Panc1 (cell line): ENCODE measurements at places on chromosomes 6 and 20.

DNA sequence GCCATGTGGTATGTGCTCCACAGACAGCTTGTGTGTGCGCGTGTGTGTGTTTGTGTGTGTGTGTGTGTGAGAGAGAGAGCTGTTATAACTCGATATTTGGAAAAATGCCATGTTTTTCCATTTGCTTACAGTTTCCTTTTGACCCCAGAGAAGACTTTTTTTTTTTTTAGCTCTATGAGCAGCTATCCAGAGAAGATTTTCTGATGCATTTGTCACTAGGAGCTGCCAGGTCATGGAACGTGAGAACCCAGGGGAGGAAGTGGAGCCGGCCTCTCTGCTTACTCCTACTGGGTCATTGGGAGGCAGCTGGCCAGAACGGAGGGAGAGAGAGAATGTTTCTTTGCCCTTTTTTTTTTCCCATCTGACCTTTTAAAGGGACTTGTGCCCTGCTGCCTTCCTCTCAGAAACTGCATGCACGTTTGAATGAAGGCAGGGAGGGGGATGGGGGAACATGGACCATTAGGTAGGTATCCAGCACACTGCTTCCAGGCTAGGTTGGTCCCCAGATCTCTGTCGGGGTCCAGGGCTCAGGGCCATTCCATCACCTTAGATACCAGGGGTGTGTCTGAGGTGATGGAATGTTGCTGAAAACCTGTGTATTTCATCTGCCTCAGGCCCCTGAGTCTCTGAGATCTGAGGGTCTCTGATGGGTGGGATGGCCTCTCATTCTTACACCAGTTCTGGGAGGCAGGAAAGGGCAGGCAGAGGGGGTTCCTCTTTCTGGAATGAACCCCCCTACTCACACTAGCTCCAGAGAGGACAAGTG is 11.2 kb upstream of the MRPS18A start:
- DNase-seq: no peak

- no peak for DNase-seq
These were observed 265.0 kb upstream of the MARCKS start for GRCh38 chr6:113591896-113592827.

DNA sequence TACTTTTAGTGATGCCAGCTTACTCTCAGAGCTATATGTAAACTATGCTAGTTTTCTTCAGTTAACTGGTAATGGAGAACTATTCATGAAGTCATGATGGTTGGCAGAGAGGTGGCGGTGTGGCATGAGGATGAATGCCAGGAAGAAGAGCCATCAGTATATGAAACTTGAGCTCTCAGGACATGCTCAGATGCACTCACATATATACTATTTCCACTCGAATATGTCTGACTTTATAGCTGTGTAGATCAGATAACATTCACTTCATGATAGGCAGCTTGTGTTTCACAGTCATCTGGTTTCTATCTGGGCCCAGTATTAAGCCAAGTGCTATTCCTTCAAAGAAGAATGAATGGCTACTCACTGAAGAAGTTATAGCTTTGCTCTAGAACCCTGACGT is 46.2 kb upstream of the CEP85L start:
- no peak for DNase-seq

DNA sequence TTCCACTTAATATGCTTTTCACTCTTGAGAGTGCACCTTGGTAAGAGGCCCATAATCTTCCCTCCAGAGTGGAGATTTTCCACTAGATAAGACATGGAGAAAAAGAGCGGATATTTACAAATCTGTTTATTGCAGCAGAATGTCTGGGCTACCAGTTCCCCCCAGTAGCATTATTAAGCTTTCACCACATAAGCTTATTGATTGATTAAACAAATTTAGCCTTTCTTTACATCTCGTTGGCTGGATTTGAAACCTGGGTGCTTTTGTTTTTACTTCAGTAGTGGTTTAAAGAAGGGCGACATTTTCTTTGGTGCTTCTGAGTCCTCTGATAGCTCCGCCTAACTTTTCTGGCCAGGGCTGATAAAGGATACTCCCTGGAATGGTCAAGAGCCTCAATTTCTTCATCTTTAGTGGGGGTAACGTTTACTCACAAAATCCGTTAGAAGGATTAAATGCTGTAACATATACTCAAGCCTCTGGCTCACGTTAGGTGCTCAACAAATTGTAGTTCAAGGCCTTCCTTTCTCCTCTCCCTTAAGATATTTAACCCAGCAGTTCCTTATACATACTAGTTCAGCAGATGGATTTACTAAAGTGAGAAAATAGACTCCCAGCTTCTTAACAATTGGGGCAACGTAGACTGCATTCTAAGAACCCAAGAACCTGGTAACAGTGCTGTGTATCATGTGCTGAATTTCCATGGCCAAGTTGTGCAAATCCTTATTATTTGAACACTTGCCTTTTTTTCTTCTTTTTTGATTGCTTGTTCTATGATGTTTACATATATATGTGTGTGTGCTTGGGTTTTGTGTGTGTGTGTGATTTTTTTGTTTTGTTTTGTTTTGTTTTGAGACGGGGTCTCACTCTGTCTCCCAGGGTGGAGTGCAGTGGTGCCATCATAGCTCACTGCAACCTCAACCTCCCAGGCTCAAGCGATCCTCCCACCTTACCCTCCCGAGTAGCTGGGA is 91.4 kb downstream of the RREB1 start:
- DNase-seq: no peak

DNA sequence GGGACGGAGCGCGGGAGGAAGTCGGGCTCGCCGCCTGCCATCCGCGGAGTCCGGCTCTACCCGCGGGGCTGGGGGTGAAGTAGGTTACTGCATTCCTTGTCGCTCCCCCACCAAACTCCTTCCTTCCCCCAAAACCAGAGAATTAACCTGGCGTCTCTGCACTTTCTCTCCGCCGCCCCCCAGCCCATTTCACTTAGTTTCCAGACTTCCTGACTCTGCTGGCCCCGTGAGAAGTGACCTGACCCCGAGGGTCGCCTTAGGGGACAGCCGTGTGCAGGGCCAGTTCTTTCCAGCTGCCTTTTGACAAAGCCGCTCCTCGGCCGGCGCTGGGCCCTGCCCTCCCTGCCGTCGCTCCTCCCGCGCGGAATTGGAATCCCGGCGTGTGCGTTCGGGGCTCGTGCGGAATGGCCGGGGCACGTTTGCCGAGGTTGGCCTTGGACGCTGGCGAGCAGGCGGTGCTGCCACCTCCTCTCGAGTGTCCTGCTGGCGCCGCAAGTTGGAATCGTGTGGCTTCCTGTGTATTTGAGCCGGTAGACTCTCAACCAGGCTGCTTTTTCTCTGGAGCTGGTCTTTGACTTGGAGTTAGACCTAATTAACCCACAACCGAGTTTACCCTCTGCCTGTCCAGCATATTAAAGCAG is 650 bp downstream of the DCBLD1 start:
- DNase-seq: no peak

DNA sequence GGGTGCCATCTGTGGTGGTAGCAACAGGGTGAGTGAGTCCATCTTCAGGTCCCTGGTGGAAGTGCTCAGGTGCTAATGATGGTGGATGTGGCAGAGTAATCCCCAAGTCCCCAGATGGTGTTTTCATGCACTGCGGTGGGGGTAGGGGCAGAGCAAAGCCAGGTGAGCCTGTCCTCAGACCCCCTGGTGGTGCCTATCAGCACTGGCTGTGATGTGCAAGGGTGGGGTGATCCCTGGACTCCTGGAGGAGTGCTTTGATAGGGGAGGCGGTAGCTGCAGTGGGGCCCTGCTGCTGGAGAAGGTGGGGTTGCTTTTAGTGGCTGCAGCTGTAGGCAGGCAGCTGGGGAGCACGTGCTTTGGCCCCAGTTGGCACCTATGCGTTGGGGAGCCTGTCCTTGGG is 70.8 kb downstream of the CCDC170 start:
- DNase-seq: no peak

GRCh38 chr20:58877050-58877975 is 24.8 kb downstream of the GNAS start:
- DNase-seq: no peak

DNA sequence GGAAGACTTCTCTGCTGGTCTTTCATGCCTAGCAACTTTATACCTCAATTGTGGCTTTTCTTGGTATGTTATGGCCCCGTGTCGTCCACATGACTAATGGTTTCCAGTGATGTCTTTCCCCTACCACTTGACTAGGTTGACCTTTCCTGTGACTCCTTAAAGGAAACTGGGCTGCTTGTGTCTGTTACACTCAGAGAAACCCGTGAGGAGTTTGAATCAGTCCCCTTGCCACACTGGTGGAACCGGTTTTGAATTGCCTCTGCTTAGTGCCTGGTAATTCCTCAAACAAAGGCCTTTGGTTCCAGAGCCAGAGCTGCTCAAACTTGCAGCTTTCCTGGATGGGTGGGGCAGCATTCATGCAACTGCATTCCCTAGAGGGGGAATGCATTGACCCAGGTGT is 21.9 kb downstream of the ECT2L start:
- DNase-seq: no peak

DNA sequence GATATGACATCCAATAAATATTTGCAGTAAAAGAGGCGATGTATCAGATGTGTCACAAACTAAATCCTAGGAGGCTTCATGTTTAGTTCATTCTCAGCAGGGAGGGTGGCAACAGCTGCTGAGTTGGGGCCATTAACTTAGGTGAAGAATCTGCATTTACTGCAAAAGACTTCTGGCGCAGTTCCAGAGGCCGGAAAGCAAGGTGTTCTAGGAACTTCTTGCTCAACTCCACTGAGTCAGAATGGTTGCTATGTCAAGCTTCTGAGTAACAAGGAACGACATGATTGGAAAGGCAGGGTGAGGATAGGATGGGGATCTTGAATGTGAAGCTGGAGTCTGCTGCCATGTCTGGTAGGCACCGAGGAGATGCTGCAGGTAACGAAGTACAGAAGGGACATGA is 11.7 kb downstream of the ADNP start:
- DNase-seq: no peak

DNA sequence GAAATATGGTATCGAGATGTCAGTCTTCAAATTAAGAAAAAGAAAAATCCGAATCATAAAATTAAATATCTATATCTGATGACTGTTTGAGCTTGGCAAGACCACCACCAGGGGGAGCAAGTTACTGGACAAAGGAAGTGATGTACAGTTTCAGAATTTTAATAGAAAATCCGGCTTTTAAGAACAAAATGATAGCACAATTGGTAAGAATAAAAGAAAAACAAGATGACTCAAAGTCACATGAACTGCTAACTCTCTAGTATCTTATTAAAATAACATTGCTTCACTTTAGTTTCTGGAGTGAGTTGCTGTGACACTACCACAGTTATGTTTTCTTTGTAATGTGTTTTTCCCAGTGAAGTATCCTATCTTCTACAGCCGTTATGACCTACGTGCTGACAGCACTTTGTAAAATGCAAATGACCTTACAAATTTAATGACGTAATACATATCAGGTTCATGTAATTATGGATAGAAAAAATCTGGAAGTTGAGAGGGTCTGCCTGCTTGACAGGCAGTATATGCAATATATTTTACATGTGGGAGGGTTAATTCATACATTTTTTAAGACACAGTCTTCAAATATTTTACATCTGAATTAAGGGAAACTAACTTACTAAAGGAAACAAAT is 405.3 kb upstream of the HS3ST5 start:
- DNase-seq: peak; percentile 8

GRCh38 chr6:143293523-143293922 is 157.0 kb downstream of the ADAT2 start:
- no peak for DNase-seq

GRCh38 chr20:3043322-3043721 is at the start of gene GNRH2:
GNRH2 (plus strand) TSS chr20:3043622; CDS start chr20:3044415, 793 bp downstream.
- no peak for DNase-seq

- DNase-seq: no peak
These were observed 119.2 kb downstream of the HIVEP2 start for GRCh38 chr6:142825760-142826159.

DNA sequence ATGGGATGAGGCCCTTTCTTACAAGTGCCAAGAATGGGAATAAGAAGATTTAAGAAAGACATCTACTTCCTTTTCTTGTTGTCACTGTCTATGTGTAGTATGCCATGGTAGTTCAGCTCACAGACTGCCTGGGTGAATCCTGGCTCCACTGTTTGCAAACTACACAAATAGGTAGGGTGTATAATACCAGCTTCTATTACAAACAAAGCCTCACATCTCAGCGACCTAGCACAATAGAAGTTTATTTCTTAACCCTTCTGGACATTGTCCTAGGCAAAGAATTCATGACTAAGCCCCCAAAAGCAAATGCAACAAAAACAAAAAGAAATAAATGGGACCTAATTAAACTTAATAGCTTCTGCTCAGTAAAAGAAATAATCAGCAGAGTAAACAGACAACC is 74.5 kb downstream of the LINC00237 start:
- no peak for DNase-seq

- DNase-seq: no peak
These were observed 60.7 kb downstream of the TNFAIP3 start for GRCh38 chr6:137927777-137928218.

- no peak for DNase-seq
These were observed 12.7 kb downstream of the EXOC2 start for GRCh38 chr6:680251-680650.

- no peak for DNase-seq
These were observed 124.0 kb upstream of the SLC2A12 start for GRCh38 chr6:134176264-134176975.
